ENCODE measurements at places on chromosomes 16 and 17.

- DNase-seq, result no peak
Measured at GRCh38 chr16:50146479-50147435, 6.3 kb upstream of the TENT4B start.

DNA sequence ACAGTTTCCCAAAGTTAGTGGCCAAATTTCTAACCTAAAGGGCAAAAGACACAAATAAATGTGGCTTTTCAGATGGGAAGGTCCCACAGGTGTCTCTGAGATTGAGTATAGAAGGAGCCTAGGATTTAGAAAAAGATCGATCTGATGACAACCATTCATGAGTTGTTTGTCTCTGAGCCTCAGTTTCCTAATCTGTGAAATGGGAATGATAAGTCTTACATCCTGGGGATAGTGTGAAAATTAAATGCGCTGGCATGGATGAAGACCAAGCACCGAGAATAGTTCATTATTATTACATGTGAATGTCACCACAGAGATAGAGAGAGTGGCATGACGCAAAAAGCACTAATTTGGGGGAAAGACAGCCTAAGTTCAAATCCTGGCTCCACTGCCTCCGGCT, 7.2 kb downstream of the CDH5 start:
- no peak for DNase-seq

DNA sequence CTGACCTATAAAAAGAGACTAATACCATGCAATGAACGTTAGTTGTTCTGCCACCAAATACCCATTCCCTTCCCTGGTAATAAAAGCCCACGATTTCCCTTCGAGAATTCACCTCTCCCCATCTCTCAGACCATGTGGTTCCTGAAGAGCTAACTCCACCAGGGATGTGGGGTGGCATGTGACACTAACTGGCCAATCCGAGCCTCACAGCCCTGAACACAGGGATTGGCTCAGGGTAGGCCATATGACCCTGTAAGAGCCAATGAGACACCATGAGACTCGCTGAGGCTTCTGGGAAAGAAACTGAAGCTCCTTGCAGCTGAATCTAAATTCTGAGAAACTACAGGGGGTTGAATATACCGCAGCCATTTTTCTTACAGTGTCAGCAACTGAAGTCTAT, 21.1 kb downstream of the HELZ start:
- DNase-seq, result no peak

DNA sequence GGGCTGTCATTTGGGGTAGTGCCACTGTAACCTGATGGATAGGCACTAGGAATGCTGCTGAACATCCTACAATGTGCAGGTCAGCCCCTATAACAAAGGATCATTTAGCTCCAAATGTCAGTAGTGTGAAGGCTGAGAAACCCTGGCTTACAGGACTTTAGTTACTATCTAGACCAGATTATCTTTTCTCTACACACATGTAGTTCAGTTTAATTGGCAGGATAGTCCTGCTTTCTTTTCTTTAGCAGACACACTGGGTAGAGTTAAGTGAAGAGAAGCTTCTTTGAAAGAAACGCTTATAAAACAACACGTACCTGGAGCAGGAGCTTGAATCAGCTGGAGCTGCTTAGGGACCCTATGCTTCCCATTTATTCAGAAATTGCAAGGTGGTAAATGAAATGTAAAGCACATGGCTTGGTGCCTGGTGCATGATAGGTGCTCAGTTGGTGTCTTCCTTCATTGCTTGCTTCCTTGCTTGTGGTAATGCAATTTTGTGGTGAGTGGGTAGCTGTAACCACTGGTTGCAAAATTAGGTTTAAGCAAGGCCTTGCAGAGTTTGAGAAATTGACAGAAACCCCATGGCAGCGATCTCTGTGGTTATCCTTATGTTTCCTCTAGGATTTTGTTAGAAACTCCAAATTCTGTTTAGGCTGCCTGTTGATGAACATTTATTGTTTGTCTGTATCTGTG, 9.4 kb downstream of the METTL9 start:
- no peak for DNase-seq

DNA sequence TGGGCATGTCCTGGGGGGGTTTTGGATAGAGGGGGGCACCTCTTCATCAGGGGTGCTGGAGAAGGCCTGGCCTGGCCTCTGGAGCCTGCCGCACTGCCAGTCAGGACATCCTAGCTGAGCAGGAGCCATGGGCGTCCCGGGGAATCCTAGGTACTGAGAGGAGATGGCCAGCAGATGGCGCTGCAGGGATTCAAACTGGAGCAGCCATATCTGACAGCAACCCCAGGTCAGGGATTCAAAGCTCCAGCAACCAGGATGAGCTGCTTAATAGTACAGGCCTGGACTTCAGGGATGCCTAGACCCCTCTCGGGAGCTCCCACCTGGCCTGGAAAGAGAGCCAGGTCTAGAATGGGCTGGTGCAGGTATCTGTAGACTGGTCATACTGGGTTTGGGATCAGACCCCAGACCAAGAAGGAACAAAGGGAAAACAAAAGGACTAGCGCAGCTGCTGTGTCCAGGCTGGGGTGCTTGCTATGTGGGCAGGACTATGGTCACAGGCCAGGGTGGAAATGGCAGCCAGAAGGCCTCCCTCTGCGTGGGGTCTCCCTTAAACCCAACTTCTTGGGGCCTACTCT, 306.9 kb upstream of the RBFOX1 start:
- DNase-seq, result no peak

DNA sequence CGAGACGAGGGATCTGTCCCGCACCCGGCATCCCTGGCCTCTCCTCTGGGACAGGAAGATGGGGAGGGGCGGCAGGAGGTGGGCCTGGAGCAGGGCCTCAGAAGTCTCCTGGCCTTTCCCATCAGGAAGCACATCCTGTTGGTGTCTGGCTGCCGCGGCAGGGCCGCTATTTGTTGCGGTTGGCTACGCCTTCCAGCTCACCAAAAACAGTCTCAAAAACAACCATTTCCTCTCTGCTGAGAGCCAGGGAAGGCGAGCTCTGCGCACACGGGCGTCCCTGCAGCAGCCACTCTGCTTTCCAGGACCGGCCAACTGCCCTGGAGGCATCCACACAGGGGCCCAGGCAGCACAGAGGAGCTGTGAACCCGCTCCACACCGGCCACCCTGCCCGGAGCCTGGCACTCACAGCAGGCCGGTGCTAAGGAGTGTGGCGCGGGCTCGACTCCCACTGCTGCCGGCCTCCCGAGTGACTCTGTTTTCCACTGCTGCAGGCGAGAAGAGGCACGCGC, at the start of gene TMEM204:
Gene TMEM204, plus strand, starts transcription at position 224 of the 509 bp plus-strand sequence. CDS start 610 bp downstream, outside the sequence.
- peak; percentile 64 for DNase-seq

GRCh38 chr16:67967183-67967957, 1.1 kb downstream of the SLC12A4 start:
- no peak for DNase-seq

GRCh38 chr16:28985211-28986041, 574 bp downstream of the LAT start:
- DNase-seq, result no peak

DNA sequence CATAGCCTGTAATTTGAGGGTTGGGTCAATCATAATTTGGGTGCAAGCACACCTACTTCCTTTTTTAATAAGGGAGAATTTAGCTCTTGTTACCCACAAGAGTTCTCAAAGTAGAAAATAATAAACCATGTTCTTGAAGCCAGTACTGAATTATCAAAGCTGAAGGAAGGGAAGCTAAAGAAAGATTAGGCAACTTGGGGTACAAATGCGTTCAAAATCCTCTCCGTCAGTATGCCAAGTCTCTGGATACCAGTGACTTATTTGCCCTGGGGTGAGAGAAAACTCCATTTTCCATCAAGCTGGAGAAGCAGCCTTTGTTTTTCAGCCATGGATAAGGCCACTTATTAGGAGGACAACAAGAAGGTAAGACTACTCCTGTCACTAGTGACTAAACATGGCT, 23.5 kb upstream of the DHRS13 start:
- DNase-seq, result no peak

DNA sequence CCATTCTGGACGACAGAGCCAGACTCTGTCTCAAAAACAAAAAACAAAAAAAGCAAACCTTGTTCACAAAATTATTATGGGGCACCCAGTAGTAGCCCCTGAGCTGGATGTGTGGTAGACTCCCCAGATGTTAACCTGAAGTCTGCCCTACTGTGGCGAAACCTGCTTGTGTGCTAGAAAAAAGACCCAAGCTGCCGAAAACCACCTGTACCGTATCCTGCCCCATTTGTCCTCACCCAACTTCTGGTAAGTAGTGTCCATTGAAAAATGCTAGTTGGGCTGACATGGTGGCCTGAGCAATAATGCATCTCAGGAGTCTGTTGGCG, 9.1 kb downstream of the RMI2 start:
- no peak for DNase-seq

GRCh38 chr16:74034862-74035261, 261.8 kb upstream of the PSMD7 start:
- peak; percentile 12 for DNase-seq

GRCh38 chr17:31050948-31051347, 43.8 kb upstream of the NF1 start:
- no peak for DNase-seq

- no peak for DNase-seq
Measured at GRCh38 chr16:59067205-59067604, 333.1 kb upstream of the GOT2 start.

DNA sequence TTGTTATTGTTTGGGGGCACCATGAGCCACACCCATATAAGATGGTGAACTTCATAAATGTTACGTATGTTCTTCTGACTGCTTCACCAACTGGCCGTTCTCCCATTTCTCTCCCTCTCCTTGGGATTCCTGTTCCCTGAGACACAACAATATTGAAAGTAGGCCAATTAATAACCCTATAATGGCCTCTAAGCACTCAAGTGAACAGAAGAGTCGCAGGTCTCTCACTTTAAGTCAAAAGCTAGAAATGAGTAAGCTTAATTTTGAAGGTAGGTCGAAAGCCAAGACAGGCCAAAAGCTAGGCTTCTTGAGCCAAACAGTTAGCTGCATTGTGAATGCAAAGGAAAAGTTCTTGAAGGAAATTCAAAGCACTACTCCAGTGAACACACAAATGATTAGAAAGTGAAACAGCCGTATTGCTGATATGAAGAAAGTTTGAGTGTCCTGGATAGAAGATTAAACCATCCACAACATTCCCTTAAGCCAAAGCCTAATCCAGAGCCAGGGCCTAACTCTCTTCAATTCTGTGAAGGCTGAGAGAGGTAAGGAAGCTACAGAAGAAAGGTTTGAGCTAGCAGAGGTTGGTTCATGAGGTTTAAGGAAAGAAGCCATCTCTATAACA, 25.8 kb downstream of the HLF start:
- DNase-seq, result no peak

DNA sequence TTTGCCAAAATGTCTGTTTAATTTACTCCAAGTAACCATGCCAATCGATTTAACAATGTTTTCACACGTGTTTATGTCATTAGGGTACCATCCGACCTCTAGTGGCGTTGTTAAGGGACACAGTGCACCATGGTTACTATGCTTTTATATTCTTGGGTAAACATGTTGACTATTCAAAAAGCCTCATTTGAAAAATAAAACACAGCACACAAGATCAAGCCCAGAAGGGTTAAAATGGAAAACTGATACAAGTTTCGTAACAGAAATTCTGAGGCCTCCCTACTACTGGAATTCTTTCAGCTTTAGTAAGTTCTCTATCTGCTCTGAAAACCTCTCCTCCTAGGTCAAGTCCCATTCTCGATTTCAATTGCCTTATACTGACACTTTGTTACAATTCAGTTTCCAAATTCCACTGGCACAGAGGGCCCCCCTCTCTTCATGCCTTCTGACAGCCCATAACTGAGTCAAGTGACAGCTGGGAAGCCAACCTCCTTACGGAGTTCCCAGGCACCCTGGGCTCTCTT, 2.1 kb downstream of the CFAP20 start:
- DNase-seq, result no peak

DNA sequence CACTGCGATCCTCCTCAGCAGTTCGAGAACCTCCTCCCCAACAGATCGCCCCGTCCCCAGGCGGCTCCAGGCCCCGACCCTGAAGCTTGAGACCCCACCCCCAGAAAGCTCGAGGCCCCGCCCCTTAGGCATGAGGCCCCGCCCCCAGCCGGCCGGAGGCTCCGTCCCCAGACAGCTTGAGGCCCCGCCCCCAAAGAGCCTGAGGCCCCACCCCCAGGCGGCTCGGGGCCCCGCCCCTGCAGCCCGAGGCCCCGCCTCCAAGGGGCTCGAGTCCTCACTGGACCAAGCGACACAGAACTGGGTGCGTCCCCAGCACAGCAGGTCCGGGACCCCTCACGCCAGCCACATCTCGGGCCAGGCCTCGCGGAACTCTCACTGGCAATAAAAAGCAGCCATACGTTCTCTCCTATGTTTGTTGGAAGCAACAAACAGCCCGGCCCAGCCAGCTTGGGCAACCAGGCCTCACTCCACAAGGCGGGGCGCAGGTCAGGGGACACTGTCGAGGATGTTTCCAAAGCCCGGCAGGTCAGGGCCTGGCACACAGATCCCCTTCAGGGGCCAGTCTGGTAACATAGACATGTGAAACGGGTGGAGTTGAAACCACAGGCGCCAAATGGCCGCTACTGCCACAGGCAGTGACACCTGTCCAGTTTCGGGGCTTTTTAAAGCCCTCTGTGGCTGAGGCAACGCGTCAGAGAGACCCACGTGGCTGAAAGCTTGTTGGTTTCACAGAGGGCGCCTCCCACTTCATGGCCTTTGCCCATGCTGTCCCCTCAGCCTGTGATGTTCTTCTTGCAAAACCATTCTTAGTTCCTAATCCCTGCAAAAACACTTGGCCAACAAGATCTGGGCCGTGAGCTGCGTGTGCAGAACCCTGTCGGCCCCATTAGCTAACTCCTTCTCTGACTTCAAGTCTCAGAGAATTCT, 224.2 kb downstream of the PARN start:
- DNase-seq, result no peak

- no peak for DNase-seq
Measured at GRCh38 chr16:49473131-49473530, 99.5 kb downstream of the C16orf78 start.
